ENCODE measurements at places on chromosomes 1 and 21.

DNA sequence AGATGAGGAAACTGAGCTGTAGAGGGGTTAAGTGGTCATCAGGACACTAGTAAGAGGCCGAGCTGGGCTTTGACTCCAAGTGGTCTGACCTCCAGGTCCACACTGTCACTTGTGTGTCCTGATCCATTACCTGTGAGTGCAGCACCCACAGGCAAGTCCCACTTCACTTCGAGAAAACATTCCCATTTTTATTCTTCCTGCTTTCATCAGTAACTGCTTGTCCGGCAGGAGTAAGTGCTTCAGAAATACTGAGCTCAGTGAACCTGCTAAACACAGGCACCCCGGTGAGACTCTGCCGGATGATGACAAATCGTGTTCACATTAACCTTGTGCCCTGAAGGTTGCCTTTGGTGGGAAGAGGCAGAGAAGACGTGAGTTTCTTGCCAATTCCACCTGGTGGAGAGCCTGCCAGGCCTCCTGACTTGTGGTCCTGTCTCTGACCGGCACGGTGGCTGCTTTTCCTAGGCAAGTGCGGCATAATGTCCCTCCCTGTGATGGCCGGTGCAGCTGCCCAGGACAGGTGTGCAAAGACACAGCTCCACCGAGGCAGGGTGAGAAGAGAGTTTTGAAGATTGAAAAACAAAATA, 29.4 kb downstream of the ZBTB18 start:
- DNase-seq: no peak

DNA sequence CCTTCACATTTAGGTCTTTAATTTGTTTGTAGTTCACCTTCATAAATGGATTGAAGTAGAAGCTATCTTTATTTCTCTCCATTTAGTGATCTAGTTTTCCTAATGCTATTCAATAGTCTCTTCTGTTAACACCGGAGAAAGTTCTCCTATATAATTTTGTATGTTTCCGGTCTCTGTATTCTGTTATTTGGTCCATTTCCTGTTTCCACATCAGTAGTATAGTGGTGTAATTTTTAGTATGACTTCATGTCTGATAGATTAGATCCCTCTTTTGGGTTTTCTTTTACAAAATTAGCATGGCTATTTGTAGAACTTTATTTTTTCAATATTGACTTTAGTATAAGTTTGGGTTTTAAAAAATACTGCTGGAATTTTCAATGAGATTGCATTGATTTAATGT, 41.6 kb upstream of the PKP1 start:
- no peak for DNase-seq

GRCh38 chr1:219938706-219939105, 10.3 kb upstream of the SLC30A10 start:
- no peak for DNase-seq

DNA sequence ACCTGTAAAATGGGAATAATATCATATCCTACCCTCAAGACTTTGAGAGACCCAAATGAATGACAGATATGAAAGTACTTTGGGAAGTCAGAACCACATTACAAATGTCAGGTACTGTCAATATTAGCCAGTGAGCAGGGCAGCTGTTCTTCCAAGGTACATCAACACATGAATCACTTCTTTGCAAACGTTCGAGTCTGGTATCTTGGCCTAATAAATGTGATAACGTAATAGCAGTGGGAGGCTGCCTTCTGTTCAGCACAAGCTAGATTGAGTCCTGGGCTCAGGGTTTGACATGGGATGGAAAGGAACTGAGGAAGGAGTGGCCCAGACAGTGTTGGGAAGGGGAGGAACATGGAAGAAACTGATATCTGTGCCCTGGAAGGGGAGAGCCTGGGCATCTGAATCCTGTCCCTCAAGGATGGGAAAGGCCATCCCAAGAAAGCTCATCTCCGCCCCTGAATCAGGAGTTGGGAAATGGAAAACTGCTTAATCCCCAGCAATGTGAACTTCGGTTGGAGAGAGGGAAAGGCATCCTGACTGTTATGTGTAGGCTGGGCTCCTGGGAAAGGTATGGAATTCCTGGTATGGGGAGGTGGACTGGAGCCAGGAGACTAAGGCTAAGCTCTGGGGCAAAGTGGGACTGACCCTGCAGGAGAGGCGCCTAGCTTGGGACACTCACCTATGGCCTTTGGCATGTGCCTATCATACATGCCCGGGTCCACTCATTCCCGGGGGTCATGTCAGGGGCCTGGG, 14.3 kb downstream of the KCNC4 start:
- DNase-seq: no peak

DNA sequence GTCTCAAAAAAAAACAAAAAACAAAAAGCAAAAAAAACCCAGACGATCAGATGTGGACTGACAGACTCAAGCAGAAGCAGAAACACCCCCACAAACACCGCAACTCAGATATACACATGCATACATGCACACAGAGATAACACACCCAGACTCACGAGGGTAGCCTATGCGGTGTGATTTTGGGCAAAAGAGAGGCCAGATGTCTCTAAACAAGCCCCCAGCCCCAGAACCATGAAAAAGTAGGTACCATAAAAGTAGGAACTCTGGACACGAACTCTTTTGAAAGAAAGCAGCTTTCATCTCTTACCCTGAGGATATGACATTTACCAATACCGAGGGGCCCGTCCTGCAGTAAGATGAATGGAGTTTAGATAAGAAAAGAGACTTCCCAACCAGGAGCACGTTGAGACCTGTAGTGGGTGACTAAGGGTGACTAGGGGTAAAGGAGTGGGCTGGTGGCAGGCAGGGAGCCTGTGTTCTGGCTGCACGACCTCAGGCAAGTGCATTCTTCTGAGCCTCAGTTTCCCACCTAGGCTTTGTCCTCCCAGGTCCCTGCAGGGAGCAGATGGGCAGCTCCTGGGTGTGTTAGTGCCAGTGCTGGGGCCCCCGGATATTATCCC, 1.5 kb upstream of the TINAGL1 start:
- DNase-seq: no peak

- DNase-seq: peak; percentile 76
Measured at GRCh38 chr1:203462878-203463277, 12.7 kb upstream of the PRELP start.

DNA sequence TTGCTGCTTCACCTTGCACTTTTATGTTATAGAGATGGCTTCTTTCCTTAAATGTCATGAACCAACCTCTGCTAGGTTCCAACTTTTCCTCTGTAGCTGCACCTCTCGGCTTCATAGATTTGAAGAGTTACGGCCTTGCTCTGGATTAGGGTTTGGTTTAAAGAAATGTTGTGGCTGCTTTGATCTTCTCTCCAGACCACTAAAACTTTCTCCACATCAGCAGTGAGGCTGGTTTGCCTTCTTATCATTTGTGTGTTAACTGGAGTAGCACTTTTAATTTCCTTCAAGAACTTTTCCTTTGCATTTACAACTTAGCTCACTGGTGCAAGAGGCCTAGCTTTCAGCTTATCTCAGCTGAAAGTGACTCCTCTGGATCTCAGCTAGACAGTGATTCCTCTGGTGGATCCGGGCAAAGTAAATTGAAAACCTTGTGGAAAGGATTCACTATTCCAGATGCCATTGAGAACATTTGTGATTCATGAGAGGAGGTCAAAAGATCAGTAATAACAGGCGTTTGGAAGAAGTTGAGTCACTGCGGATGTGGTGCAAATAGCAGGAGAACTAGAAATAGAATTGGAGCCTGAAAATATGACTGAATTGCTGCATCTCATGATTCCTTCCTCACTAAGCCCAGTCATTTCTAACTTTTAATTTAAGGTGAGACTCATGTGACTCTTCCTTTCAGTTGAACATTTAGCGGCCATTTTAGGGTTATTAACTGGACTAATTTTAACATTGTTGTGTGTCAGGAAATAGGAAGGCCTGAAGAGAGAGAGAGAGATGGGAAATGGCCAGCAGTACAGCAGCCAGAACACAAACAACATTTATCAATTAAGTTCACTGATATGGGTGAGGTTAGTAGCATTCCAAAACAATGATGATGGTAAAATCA, 16.2 kb upstream of the RGS1 start:
- no peak for DNase-seq

GRCh38 chr1:175090780-175091179, 23.1 kb downstream of the TNN start:
- no peak for DNase-seq

Data from cardiac muscle cell (in vitro differentiated cells and primary cell).